Esophagus squamous epithelium (tissue), 5 donors: ENCODE measurements at places on chromosomes 3 and 15.

GRCh38 chr3:128281056-128281455 lies 127.8 kb downstream of the EEFSEC start:
- DNase-seq, result no peak

GRCh38 chr3:136008221-136008620 lies 42.7 kb downstream of the PPP2R3A start:
- no peak for DNase-seq

DNA sequence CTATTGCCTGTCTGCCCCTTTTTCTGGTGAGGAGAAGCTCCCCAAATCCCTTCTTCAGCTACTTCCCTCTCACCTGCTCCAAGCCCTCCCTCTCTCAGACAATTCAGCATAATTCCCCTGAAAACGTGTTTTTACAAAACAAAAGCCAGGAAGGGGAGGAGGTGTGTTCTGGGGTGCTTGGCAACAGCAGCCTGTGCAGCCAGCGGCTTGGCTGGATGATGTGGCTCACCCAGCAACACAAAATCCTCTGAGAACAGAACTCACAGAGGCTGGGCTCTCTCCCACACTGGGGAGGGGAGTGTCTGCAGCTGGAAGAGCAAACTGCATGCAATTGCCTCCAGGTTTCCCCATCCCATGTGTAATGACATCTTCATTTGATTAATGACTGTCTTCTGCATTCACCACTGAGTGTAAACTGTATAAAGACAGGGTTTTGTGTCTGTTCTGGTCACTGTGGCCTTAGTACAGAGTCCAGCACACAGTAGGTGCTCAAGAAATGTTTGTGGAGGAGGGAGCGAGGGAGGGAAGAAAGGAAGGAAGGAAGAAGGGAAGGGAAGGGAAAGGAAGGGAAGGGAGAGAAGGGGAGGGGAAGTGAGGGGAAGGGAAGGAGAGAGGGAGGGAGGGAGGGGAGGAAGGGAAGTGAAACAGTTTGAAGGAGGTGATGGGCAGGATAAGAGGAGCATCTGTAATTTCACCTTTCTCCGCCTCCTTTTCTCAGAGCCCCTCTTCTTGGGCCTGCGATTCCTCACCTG lies 70.1 kb upstream of the GLCE start:
- DNase-seq, result no peak

DNA sequence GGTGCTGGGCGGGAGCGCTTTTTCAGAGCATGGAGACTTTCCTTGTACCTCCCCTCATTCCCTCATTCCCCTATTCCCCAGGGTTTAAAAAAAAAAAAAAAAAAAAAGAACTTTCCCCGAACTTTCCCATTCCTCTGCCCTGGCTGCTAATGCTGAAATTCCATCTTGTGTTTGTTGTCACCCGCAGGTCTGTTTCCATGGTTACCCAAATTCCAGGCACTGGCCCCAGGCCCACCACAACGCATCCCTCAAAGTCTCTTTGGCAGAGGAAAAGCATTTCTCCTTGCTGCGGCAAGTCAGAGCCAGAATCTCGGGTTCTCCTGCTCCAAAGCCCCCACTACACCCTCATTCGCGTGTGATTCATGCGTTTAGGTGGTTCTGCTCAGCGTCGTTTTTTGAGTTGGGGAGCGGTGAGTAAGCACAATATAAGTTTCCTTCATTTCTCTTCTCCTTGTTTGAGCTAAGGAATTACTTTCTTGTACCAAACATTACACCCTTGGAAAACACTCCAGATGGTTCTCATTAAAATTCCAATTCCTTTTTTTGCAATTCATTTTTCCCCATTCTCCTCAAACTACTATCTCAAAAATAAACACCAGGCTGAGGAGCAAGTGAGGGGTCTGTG lies 21.6 kb downstream of the ANAPC13 start:
- no peak for DNase-seq

- DNase-seq, result no peak
Observed at GRCh38 chr3:83023086-83023485, 1261.6 kb upstream of the GBE1 start.

GRCh38 chr3:177377166-177377565 lies 179.9 kb upstream of the TBL1XR1 start:
- no peak for DNase-seq

DNA sequence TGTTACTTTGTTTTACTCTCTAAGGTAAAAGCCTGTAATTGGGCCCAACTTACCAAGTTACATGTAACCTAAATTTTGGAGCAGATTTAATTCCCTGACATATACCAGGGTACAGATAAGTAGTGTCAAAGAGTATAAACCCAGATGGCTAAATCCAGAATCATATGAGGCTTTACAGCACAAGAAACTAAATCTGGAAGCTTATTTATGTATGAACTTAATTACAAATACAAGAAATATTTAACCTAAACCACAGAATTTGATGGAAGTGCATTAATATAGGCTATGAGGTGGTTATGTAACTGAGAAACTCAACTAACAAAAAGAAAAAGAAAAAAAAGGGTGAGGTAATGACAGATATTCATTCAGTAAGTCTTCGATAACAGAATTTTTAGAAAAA lies 930.2 kb upstream of the ALCAM start:
- DNase-seq, result no peak

DNA sequence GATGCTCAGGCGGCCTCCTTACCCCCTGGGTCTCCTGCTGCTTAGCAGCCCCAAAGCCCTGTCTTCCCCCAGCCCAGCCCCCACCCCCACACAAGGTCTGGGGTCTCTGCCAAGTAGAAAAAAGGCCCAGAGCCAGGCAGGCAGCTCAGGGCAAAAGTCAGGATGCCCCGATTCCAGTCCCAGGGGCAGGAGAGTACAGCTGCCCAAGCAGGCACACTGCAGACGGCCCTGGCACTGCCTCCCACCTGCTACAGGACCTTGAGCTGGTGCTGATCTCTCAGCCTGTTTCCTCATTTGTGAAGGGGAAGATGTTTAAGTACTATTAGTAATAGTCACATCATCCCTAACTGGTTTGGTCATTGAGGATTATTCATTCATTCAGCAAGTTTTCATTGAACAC lies 12.6 kb downstream of the TMEM43 start:
- no peak for DNase-seq

GRCh38 chr3:31054032-31054431 lies 159.6 kb upstream of the GADL1 start:
- no peak for DNase-seq

DNA sequence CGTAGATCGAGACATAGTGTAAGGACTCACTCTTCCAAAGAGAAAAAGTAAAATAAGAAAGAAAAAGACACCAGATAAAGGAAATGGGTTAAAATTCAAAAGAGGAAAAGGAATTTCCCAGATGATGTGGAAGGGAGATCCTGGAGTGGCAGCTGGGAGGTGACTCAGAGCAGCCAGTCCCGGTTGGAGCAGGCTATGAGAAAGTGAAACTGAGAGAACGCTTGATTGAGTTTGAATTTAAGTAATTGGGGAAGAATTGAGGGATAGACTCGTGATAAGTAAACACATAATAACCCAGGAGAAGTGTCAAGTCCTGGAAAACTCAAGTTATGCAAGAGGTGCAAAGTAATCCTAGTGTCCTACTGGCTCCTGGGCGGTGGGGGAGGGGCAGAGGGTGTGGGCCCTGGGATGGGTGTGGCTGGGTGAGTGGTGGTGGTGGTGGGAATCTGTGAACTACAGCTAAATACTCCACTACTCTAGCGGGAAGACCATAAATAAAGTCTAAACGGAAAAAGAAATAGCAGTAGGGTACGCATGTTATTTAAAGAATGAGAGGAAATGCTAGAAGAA lies 1.2 kb downstream of the PRR20G start:
- DNase-seq, result no peak

- no peak for DNase-seq
Observed at GRCh38 chr3:43086460-43087165, 19.3 kb downstream of the POMGNT2 start.

GRCh38 chr15:60128000-60128376 lies 123.9 kb downstream of the FOXB1 start:
- DNase-seq, result no peak

GRCh38 chr3:108021131-108021530 lies 69.7 kb downstream of the CD47 start:
- DNase-seq, result no peak

GRCh38 chr3:136186344-136186743 lies 9.8 kb downstream of the MSL2 start:
- no peak for DNase-seq

GRCh38 chr15:57100136-57100539 lies 181.7 kb downstream of the TCF12 start:
- no peak for DNase-seq

- DNase-seq, result no peak
Observed at GRCh38 chr3:93867425-93867824, 106.3 kb downstream of the PROS1 start.

GRCh38 chr3:16769525-16769924 lies 115.2 kb upstream of the PLCL2 start:
- DNase-seq, result no peak

DNA sequence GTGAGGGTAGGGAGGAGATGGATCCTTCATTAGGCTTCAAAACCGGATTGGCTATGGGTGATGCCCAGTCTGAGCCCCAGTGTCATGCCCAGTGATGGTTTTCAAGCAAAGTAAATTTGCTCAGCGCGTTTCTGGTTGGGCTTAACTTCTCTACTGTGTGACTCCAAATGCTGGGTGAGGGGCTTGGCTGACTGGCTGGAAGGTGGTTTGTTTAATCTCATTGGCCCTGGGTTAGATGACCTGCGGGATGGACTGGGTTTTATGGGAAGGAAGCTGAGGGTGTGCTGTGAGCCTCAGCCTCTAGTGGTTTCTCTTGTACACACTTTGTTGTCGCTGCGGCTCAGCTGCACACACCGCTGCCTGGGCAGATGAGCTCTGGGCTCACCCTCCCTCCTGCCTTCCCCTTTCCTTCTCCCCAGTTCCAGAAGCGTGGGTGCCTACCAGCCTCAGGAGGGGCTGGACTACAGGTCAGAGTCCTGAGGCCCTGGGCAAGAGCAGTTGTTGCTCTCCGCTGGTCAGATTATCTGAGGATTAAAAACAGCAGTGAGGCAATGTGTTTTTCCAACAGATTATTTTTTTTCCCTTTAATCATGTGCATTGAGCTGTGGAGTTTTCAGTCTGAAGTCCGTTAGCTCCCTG lies 18.6 kb downstream of the PDIA5 start:
- DNase-seq, result no peak

DNA sequence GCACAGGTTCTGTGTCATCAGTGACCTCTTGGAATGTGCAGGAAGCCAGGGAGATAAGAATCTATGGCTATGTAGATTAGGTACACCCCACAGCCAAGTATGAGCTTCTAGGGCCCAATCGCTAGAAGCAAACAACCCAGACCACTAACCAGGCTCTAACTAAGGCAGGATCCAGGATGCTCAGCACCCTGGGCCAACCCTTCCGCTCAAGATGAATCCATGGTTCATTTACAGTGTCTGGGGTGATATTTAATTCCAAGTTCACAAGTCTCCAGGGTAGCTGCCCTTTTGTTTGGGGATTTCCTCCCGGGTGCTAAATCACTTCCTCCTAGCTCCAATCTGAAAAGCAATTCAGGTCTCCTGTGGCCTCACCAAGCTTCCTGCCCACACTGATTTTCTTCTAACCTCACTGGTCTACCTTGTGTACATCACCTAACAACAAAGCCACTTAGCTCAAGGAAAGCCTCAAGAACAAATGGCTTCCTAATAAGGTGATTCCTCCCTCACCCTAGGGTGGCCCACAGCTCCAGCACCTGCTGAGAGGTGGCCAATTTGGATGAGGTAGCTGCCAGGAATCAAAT lies 2.4 kb downstream of the EHD4 start:
- no peak for DNase-seq

DNA sequence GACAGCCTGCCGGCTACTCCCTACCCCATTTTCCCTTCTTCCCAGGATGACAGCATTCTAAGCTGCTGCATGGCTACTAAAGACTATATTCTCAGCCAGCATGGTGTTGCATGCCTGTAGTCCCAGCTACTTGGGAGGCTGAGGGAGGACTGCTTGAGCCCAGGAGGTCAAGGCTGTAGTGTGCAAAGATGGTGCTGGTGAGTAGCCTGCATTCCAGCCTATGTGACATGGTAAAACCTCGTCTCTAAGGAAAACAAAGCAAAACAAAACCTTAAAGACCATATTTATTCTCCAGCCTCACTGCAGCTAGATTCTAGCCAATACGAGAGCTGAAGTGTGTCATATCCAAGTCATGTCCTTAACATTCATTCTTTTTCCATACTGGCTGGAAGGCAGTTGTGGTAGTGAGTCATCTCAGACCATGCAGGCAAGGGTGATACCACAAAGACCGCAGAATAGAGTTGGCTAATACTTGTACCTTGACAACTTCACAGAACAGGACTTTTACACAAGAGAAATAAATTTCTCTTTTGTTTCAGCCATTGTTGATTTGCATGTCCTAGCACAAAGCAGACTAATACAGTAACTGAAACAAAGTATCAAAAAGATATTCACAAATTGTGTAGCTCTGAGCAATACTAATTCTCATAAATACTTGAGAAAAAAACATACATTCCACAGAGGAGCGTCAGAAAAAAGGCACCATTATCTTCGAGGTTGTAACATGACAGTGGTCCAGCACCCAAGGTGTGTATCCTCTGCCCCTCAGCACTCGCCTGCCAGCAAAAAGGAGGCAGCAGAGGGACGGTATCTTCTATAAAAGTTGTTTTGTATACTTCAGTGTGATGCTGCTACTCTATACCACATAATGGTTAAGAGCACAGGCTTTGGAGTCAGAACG lies 14.8 kb downstream of the PBRM1 start:
- DNase-seq, result no peak

- no peak for DNase-seq
Observed at GRCh38 chr15:73573037-73573436, 60.2 kb downstream of the NPTN start.

- DNase-seq, result no peak
Observed at GRCh38 chr3:149886957-149887356, 73.9 kb downstream of the RNF13 start.
